Naive thymus-derived CD4-positive, alpha-beta T cell (primary cell): ENCODE measurements at places on chromosomes 5 and 9.

DNA sequence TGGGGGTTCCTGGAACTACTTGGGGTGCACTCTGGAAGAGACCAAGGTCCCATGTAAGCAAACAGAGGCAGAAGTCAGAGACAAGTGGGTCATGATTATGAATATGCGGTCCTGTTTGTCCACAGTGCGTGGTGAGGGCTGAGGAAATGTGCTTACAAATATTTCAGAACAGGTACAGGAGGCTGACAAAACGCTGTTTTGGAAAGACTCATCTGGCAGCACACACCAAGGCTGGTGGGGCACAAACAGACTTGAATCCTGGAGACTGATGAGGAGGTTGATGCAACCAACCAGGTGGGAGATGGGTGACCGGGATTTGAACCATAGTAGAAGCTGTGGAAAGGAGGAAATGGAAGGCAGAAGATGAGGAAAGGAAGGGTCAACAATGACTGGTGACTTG is 83.8 kb downstream of the ADRB2 start:
- no peak for DNase-seq

DNA sequence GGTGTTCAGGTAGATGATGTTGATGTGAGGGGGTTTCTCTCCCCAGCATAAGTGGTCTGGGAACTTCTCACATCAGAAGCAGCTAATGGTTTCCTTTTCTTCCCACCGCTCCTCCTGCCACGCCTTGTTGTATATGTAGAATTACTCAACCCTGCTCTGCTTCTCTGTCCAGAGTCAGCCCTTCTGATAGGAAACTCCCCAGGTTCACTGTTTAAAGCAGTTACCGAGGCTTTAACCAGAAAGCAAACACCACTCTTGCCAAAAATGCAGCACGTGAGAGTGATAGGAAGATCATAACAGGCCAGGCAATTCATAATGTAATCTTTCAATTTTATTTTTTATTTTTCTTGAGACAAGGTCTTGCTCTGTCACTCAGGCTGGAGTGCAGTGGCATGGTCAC is 10.5 kb upstream of the TMEM252 start:
- no peak for DNase-seq

DNA sequence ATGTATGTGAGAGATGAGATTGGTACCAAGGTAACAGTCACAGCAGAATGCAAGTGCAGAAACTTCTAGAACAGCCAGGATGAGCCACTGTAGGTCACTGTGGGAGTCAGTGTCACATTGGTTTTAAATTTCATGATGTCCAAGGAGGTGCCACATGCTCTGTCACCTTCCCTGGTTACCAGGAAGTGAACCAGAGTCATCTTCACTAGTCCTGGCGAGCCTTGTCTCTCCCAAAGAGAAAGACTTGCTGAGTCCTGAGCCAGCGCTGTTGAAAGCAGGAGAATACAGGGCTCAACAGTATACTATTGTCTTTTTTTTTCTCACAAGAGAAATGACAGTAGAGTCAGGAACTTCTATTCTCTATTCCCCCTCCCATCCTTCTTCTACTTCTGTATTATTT is 615.5 kb downstream of the RAB3C start:
- DNase-seq, result no peak

DNA sequence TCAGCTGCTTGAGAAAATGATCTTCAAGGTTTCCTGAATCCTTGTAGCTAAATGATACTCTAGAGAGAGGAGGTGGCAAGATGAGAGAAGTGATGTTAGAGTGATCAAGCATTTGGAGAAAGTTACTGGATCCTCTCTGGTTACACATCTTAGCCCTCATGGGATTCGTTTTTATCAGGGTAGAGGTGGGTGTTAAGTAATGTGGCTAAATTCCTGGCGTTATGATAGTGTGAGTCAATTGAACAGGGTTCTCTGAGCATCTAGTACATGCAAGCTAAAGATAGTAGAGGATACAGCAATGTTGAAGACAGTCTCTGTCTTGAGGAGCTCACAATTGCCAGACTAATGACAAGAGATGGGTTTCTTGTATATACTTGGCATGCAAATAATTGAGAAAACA is 123.7 kb downstream of the PSD2 start:
- DNase-seq, result no peak

GRCh38 chr9:103410059-103410458 is 414.9 kb downstream of the CYLC2 start:
- DNase-seq, result no peak

GRCh38 chr5:123134653-123135181 is 45.7 kb downstream of the PRDM6 start:
- DNase-seq, result no peak

DNA sequence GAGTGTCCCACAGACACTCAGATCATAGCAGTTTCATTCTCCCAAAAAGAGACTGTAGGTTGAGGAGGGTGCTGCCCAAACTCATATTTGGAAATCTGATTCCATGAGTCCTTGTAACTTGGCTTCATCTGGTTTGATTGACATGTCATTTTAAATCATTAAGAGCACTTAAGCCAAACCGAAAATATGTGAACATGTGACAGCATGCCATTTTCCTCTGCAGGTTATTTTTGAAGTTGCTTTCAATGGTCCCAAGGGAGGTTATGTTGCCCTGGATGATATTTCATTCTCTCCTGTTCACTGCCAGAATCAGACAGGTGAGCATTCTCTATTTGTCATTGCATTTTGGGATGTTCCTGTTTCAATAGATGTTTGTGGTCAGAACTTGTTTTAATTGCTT is 87.6 kb downstream of the MAMDC2 start:
- no peak for DNase-seq

DNA sequence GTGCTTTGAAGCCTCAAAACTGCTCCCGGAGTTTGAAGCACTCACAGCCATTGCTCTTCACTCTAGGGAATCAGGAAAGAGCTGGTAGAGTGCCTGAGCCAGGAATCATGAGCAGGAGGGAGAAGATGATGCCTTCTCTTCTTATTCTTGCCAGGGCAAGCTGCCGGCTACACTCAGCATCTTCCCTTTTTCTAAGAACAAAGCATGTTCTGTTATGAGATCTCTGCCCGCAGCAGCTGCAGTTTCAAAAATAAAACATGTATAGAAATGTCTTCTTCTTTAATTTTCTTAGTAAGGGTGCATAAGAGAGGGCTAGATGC is 57.9 kb upstream of the RICTOR start:
- DNase-seq, result no peak

- no peak for DNase-seq
Observed at GRCh38 chr9:127786773-127787104, 905 bp downstream of the CDK9 start.

DNA sequence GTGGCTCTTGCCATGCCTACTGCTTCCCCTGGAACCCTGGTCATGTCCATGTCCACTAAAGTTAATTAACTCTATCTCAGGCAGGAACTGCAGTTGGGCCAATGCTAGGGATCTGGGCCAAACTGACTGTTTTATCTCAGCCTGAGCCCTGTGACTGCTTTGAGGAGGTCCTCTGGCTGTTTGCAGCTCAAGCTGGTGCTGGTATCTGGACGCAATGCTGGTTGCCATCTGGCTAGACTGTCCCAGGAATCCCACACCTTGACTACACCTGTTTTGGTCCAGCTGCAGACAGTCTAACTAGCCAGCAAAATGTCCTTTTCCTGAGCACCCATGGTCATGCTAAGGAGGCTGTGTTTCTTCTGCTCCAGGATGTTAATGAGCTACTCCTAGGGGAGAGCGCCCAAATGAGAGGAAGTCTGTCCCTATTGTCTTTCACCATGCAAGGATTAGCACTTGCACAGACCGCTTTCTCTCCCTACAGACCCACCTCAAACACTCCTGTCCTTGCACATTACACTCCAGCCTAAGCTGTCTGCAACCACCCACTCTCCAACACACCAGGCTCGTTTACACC is 251.0 kb downstream of the SH3GL2 start:
- DNase-seq, result no peak

- DNase-seq, result no peak
Observed at GRCh38 chr5:133687212-133688061, 75.1 kb upstream of the FSTL4 start.

DNA sequence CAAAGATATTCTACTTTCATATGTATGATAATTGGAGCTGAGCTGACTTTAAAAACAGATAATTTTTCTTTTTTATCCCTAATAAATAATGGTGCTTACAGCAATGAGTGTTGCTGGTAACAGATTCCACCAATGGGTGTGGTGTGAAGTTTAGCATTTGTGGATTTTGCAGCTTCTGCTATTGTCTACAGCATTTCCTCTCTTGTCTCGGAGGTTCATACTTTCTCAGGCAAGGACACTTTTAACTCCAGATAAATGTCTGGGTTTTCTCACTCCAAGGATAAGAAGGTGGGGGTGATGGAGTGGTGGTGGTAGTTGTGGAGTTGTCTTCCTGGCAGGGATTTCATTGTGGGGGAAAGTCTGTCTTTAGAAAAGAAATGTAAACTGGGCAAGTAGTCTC is 120.0 kb upstream of the CDKN2B start:
- no peak for DNase-seq

- no peak for DNase-seq
Observed at GRCh38 chr9:34971146-34971811, 13.2 kb downstream of the PHF24 start.

GRCh38 chr9:22643541-22643940 is 196.9 kb downstream of the DMRTA1 start:
- no peak for DNase-seq

DNA sequence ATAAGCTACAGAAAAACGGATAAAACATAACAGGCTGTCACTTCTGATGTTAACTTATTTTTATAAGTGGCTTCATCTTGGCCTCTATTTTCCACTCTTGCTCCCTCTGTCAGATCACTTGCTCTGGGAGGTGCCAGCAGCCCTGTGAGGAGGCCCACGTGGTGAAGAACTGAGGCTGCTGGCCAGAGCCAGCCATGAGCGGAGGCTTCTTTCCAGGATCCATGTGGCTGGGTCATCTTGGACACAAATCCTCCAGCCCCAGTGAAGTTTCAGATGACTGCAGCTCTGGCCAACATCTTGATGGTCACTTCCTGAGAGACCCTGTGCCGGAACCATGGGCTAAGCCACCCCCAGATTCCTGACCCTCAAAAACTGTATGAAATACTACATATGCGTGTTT is 7.5 kb upstream of the CMBL start:
- no peak for DNase-seq

- no peak for DNase-seq
Observed at GRCh38 chr5:54217826-54218503, 92.4 kb downstream of the ARL15 start.

DNA sequence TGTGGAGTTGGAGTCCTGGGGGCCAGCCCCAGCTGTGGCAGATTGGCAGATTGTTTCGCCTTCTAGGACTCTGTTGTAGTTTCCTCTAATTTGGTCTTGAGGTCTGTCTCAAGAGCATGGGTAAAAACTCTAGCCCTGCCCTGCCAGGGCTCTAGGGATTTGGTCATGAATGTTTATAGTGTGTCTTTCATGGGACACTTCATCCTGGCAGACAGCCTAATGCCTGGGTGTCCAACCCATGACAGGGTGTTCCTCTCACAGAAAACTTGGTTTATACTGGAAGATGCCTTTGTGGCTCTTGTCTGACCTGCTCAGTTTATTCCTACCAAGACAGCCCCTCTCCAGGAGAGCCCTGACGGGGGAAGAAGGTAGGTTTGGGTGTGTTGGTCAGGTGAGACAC is 45.5 kb downstream of the GALNT12 start:
- DNase-seq, result no peak

GRCh38 chr5:39423331-39423751 is 1.4 kb downstream of the DAB2 start:
- DNase-seq, result no peak

DNA sequence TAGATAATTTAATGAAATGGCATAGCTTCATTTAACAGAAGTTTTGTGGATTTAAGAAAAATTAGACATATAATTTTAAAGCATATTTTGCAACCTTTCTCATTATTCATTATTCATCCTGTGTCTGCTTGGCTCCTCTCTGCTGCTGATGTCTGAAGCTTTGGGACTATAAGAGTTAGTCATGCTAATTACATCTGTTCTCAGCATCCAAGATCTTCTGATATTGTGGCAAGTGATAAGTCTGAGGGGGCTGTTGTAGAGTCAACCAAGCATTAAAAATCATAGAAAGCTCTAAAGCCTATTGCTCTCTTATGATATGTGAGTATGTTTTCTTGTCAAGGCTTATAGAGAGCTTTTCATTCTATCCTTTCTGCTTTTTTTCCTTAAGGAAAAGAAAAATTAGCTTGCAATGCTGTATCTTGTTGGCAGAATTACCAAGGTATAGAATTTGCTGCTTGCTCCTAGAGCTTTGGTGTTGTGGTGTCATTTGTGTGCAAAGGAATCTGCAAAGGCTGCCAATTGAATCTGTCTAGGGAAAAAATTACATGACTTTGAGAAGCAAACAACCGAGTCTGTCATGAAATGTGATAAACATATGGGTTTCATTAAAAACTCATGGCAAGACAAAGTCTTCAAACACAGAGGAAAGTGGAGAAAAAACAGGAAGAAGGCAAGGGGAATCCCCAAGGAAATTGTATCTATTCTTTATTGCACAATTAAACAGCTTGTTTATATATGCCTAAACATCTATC is 156.1 kb upstream of the DAB2 start:
- no peak for DNase-seq

- no peak for DNase-seq
Observed at GRCh38 chr5:135741040-135741439, 93.4 kb upstream of the SLC25A48 start.

- no peak for DNase-seq
Observed at GRCh38 chr5:119387945-119388618, 32.3 kb downstream of the TNFAIP8 start.

DNA sequence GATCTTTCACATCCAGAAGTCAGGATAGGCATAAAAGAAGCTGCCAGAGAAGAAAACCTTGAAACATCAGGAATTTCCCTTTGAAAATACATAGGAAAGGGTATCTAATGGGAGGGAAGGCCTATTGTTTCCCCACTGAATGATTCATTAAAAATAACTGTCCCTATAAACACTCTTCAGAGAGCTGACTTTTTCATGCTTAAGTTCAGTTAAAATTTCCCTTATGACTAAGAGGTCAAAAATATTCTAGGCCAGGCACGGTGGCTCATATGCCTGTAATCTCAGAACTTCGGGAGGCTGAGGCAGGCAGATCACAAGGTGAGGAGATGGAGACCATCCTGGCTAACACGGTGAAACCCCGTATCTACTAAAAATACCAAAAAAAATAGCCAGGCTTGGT is 499.5 kb downstream of the ENC1 start:
- DNase-seq, result no peak

DNA sequence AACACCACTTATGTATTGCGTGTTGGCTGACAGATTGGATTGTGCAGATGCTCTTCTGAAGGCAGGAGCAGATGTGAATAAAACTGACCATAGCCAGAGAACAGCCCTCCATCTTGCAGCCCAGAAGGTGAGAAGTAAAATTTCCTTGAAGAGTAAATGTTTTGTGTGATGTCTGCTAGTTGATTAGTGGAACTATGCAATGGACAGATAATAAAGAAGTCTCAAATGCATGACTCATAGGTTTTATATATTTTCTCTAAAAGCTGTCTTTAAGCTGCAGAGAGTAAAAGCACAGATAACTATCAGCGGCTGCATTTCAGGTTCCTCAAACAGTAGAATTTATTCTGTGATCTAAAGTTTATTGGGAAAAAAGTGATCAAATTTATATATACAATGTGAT is 27.4 kb downstream of the INVS start:
- no peak for DNase-seq

GRCh38 chr5:135081240-135081639 is 47.2 kb upstream of the PITX1 start:
- DNase-seq, result no peak
